Activated naive CD4-positive, alpha-beta T cell treated with anti-CD3 and anti-CD28 coated beads for 36 hours (primary cell): ENCODE measurements at places on chromosomes 16 and 17. TPM values are rescaled to one million over a fixed set of nuclear protein-coding genes. Genes with fewer than 3 reads are reported as not detected.

The CDK3 gene
- 5.0 TPM for total RNA-seq

The CRISPLD2 gene
- total RNA-seq, result 0.14 TPM

The HAP1 gene
- total RNA-seq, result not detected

The CACNG3 gene
- total RNA-seq, result not detected

The TSNAXIP1 gene
- 0.35 TPM for total RNA-seq

The CES4A gene
- total RNA-seq, result 5.1 TPM

The MAP2K4 gene
- 23.5 TPM for total RNA-seq

The TRPV3 gene
- total RNA-seq, result 0.72 TPM

The GRAP gene
- total RNA-seq, result 9.1 TPM

The KRT12 gene
- not detected for total RNA-seq

The TBC1D3K gene
- total RNA-seq, result not detected

The SCARF1 gene
- total RNA-seq, result 0.57 TPM

The RRAD gene
- 0.25 TPM for total RNA-seq

The HBM gene
- total RNA-seq, result not detected

The MT1M gene
- not detected for total RNA-seq

The CXCL16 gene
- total RNA-seq, result 2.3 TPM

The EVI2B gene
- total RNA-seq, result 9.9 TPM

The SLC16A5 gene
- total RNA-seq, result 2.5 TPM

The G6PC1 gene
- not detected for total RNA-seq

The EXOC3L1 gene
- total RNA-seq, result not detected

The ORC6 gene
- total RNA-seq, result 57.7 TPM

The NPB gene
- 0.12 TPM for total RNA-seq

The RASL10B gene
- total RNA-seq, result 0.96 TPM

The DNAH17 gene
- 0.19 TPM for total RNA-seq

The UNC45B gene
- total RNA-seq, result 0.15 TPM

The PRSS53 gene
- total RNA-seq, result 5.2 TPM

The ZDHHC1 gene
- total RNA-seq, result 0.32 TPM

The GPR179 gene
- 0.02 TPM for total RNA-seq

The SLC35G6 gene
- total RNA-seq, result not detected

The CRYBA1 gene
- not detected for total RNA-seq

The GRAPL gene
- total RNA-seq, result 3.0 TPM
